ENCODE measurements at places on chromosomes 5 and 9.

- DNase-seq: no peak
These were observed 55.0 kb upstream of the TRPC7 start for GRCh38 chr5:136420168-136420898.

DNA sequence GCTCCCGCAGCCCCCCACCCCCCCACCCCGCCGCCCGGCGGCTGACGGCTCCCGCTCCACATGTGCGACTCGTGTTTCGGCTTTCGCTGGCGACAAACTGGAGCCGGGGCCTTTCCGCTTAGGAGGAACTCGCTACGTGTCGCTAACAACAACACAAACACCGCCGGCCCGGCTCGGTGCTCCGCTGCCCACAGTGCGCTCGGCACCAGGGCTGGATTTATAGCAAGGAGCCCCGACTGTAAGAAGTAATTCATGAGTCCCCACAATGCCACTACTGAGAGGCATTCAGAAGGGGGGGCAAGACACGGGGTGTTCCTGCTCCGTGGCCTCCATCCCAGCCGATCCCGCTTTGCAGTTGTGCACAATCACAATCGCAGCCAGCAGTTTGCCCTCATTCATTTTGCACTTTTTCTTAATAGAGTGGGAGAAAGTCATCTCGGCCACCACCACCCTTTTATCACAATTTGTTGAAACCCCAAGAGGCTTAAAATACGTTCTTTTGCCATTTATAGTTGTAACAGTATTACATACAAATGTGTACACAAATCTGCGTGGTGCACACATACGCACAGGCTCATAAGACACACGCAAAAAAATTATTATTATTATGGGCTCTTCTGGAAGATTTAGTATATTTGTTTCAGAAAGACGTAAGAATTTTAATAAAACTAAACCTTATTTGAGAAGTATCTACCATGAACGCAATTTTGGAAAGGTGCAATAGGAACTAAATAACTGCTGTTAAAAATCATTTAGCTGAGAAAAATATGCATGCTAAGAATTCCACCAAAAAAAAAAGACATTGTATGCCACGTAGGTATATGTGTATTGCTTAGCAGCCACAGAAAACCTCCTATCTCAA is 48.1 kb downstream of the EBF1 start:
- no peak for DNase-seq

DNA sequence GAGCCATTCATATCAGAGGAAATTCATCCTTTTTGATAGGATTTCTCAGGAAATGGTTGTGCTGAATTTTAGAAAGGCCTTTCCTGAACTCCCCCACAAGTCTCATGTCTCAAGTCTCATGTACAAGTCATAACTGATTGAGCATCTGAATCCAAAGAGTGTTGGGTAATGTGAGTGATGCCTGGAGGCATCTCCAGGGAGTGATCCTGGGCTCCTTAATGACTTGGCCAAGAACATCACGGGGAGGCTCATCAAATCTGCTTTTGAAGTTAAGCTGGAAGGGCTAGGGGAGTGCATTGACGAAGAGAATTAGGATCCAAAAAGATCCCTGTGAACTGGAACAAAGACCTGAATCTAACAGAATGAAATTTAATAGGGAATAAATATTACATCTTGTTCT is 79.2 kb downstream of the MAST4 start:
- DNase-seq: no peak

- DNase-seq: no peak
These were observed 172.6 kb downstream of the RGS3 start for GRCh38 chr9:113636165-113636564.

GRCh38 chr5:96207420-96207819 is 225.6 kb downstream of the PCSK1 start:
- DNase-seq: no peak

- no peak for DNase-seq
These were observed 33.8 kb upstream of the ACO1 start for GRCh38 chr9:32350682-32351081.

GRCh38 chr5:89546657-89547056 is 663.7 kb upstream of the MEF2C start:
- DNase-seq: no peak

- no peak for DNase-seq
These were observed 21.3 kb upstream of the SLC12A2 start for GRCh38 chr5:128062172-128062746.

DNA sequence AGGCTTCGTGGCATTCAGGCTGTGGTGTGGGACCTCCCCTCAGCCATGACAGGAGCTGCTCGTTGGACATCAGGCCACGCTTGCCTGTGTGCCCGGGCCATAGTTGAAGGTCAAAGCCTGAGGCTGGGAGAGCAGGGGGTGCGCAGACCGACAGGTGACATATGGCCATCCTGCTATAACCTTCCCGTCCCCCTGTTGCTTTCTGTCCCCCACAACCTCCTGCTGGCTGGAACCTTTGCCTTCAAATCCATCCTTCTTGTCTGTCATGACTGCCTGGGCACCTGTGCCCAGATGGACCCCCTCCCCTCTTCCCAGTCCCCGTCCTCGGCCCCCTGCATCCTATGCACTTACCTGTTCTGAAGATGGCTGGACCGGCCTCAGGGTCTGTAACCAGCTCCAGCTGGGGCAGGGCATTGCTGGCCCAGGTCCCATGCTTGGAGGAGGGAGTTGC is 83.2 kb downstream of the WNK2 start:
- DNase-seq: no peak

GRCh38 chr9:114143234-114143633 is 12.1 kb upstream of the COL27A1 start:
- no peak for DNase-seq

DNA sequence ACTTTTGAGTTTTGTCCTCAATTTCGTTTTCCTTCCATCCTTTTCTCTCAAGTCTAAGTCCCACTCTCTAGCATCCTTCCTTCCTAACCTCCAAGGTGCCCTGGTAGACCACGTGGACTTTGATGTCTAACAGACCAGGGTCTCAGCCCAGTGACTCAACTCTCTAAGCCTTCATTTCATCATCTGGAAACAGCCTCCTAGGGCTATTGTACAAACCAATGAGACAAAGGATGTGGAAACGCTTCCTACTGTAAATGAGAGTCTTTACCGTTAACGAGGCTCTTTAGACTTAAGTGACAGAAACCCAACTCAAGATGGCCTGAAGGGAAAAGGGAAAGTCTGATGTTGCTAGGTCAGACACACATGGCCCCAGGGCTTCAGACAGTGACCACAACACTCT is 49.2 kb upstream of the CPLX2 start:
- no peak for DNase-seq

GRCh38 chr5:52898961-52899680 is 90.0 kb upstream of the ITGA2 start:
- DNase-seq: no peak

DNA sequence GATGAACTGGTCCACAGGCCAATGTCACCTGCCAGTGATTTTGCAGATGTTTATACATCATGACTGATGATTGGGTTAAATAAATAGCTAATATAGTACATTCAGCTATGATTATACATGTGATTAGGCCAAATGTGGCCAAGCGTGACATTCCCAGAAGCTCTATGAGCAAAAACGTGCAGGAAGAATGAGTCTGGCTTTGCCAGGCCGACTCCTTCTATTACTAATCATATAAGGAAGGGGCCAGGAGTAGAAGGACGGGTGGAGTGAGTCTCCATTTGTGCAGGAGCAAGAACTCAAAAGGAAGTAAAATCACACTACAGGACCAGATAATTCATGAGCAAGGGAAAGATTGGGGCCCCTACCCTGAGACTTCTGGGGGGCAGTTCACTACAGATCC is 178.2 kb downstream of the ROR2 start:
- no peak for DNase-seq

GRCh38 chr5:97628031-97628430 is 445.0 kb upstream of the RIOK2 start:
- no peak for DNase-seq

- DNase-seq: no peak
These were observed 49.3 kb downstream of the ZFAND5 start for GRCh38 chr9:72315510-72316311.

GRCh38 chr9:107648153-107648715 is 158.7 kb upstream of the KLF4 start:
- DNase-seq: no peak

DNA sequence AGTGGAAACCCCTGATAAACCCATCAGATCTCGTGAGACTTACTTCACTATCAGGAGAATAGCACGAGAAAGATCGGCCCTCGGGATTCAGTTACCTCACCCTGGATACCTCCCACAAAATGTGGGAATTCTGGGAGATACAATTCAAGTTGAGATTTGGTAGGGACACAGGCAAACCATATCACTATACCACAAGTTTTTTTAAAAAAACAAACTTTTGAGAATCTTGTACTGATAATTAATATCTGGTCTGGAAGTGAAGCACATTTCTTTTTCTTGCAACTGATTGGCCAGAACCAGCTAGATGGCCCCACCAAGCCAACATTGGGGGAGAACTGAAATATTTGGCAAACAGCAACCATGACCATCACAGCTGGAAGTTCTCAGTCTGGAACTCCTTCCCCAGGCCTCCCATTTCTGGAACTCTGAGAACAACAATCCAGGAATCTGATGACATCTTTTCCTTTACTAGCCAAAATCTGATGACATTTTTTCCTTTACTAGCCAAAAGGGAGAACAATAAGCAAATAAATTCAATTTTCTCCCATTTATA is 51.8 kb upstream of the CDKN2B start:
- DNase-seq: no peak

GRCh38 chr5:139950436-139950835 is 92.7 kb downstream of the NRG2 start:
- no peak for DNase-seq

GRCh38 chr5:84287951-84288350 is 96.7 kb downstream of the EDIL3 start:
- no peak for DNase-seq

- no peak for DNase-seq
These were observed 179.5 kb downstream of the ZNF608 start for GRCh38 chr5:124566875-124567450.

- no peak for DNase-seq
These were observed 5.2 kb downstream of the EXOC3 start for GRCh38 chr5:448061-448765.

GRCh38 chr5:76391014-76391413 is 12.1 kb upstream of the IQGAP2 start:
- DNase-seq: no peak

DNA sequence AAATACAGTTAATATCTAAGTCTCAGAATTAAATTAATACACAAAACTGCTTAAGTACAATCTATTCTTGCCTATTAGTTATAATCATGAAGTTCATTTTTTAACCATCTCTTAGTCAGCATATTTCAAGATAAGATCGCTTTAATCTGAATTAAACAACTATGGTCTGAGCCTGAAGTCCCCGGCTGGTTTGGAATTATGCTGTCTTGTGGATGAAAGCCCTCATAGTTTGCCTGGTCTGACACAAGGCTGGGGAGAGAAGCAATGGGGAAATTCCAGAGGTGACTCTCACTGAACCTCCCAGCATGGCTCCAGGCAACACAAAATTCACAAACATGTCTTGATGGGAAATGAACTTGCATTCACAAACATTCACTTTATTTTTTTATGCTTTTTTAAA is 28.0 kb upstream of the GRAMD2B start:
- DNase-seq: no peak

DNA sequence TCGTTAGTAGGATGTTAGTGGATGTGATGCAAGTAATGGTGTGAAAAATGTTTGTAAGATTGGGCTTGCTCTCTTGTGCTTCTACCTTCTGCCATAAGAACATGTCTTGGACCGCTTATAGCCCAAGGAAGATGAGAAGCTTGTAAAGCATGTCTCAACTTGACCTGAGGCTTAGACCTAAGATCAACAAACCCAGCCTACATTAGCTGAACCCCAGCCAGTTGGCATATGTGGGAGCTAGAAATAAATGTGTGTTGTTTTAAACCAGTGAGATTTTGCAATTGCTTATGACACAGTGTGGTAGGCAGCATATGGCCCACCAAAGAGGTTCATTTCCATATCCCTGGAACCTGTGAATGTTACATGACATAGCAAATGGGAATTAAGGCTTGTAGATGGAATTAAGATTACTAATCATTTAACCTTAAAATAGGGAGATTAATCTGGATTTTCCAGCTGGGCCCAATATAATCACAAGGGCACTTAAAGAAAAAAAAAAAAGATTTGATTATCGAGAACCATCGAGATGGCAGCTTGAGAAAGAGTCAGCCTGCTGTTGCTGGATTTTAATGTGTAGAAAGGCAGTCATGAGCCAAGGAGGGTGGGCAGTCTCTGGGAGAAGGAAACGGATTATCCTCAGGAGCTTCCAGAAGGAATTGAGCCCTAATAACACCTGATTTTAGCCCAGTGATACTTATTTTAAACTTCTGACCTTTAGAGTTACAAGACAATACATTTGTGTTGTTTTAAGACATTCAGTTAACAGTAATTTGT is 27.3 kb upstream of the EDIL3 start:
- DNase-seq: no peak

DNA sequence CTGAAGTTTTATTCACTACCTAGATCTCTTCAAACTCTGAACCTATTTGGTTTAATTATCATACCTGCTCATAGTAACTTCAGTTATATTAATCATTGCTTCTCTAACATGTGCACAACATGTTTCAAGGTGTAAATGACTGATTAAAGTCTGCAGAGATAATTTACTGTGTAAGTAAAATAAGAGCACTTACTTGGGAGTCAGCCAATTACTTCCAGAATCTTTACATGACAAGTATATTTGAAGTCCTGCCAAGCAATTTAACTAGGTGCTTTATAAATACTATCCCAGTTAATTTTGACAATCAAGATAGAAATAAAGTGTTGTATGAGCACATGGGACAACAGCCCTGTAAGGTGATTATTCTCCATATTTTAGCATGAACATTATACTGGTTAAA is 109.9 kb downstream of the RFX3 start:
- no peak for DNase-seq

DNA sequence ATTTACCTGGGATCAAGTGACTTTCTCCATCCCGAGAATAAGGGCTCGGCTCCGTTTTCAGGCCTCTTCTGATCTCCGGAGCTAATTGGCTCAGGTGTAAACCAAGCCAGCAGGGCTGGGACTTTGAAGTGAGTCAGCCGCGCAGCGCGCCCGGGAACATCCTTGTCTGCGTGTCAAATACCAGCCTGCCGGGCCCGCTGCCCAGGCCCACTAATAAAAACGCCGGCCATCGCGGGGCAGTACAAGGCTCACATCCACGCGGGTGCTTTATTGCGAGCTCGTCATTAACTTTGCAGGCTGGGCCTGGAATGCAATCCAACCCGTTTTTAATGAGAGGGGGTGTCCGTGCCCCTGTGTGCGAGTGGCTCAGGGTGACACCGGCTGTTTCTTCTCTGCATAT is 416.8 kb downstream of the IRX2 start:
- no peak for DNase-seq

DNA sequence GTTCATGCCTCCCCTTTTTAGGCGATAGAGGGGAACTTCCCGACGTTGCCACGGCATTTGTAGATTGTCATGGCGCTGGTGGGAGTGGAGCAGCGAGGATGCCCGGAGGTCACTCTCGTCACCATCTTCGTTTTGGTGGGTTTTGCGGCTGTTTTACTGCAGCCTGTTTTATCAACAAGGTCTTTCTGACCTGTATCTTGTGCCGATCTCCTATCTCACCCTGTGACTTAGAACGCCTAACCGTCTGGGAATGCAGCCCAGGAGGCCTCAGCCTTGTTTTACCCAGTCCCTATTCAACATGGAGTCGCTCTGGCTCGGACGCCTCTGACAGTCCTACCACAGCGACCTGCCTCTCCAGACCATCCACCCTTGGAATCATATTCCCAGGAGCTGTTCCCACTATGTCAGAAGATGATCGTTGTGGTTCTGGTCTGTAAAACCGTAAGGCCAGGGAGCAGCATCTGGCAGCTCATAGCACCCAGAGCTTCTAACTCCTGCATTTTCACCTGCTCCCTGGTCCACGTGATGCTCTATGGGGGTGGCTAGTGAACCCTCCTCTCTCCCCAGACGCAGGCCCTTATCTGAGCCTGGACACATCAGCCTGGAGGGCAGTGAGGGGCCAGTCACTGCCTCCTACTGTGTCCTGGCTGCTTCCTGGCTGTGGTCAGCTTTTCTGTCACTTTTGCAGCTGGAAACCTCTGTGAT is 35.1 kb upstream of the CLK4 start:
- no peak for DNase-seq
